ENCODE measurements at places on chromosomes 16 and 17.
A peak's percentile ranks its signal among the peaks of the same experiment; 100 is the strongest.

DNA sequence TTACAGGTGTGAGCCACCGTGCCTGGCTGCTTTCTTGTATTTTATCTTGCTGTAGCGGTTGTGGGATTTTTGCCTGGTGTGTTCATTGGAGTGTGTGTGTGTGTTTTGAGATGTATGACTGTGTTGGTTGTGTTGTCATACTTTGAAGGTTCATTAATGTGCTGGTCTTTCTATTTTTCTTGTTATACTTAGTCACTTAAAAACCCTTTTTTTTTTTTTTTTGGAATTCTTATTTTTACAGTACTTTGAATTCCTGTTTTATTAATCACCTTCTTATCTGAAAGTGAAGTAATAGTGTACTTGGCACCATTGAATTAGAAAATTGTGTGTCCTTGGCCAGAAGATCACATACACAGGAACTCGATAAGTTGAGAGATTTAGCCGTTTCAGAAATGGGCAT lies 30.2 kb downstream of the TENT4B start:
- H3K36me3 ChIP-seq = peaks cover 6% of the 10 kb centered on the region
- H3K27me3 ChIP-seq = no peaks in the 10 kb centered on the region
- H3K4me3 ChIP-seq = no peak overlapping the region
- no peak overlapping the region for H3K27ac ChIP-seq
- no peak for DNase-seq

DNA sequence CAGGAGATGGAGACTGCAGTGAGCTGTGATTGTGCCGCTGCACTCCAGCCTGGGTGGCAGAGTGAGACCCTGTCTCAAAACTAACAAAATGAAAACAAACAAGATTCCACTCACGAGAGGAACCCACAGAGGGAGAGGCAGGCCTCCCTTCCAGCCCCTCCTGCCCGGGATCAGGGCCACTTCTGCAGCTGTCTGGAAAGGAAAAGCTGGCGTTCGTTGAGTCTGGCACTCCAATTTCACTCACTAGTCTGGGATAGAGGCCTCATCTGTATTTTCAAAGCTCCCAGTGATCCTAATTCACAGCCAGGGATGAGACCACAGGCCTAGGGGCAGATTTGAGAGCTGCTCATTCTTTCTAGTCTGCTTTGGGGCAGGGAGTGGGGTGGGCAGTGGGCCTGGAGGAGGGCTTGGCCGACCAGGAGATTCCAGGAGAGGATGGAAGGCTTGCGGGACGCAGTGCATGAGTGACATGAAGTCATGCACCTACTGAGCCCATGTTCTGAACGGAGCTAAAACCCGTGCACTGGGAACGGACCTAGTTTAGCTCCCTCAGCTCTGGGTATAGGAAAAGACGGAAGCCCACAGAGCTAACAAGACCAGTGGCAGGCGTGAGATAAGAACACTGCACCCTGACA lies 54.0 kb downstream of the COTL1 start:
- peaks cover 6% of the 10 kb centered on the region for H3K4me1 ChIP-seq
- H3K27me3 ChIP-seq = no peaks in the 10 kb centered on the region
- no peak overlapping the region for H3K27ac ChIP-seq
- no peak for DNase-seq
- no peak overlapping the region for H3K4me3 ChIP-seq
- H3K36me3 ChIP-seq = peaks cover 44% of the 10 kb centered on the region

- H3K27ac ChIP-seq = peak overlapping the region; percentile 88
- peaks cover 29% of the 10 kb centered on the region for H3K27me3 ChIP-seq
- H3K4me1 ChIP-seq = peaks cover 32% of the 10 kb centered on the region
- H3K4me3 ChIP-seq = peak overlapping the region; percentile 96
Observed at GRCh38 chr17:47841488-47842291, 617 bp upstream of the SCRN2 start.

DNA sequence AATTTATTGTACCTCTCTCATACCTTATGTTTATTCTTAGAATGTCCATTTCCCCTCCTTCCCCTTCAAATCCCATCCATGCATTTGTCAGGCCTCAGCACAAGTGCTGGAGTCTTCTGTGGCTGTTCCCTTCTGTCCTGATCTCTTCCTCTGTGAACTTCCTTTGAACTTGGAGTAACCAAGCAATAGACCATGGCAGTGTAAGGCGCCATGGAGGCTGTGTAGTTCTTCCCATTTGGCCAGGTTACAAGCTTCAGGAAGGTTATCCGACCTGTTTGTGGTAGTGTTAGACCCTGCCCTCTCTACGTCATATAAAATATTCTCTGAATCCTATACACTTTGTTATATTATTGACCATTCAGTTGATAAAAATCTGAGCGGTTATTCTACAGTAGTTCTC lies 28.6 kb downstream of the MAP2K6 start:
- H3K27me3 ChIP-seq = no peaks in the 10 kb centered on the region
- H3K4me3 ChIP-seq = no peak overlapping the region
- H3K27ac ChIP-seq = no peak overlapping the region
- DNase-seq = no peak

DNA sequence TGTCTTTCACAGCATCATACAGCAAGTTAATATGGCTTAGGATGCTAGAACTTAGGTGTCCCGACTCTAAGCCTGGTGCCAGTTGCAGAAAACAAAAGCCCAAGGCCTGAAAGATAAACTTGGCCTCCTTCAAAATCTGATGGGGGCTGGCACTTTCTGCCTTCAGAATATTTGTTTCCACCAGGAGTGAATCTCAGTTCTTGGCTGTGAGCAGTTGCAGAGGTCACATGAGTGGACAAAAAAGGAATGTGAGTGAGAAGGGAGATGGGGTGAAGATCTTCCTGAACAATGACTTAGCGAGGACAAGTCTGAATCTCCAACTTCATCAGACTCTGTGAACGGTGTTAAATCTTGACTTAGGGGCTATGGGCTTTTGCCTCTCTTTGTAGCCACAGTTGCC lies 46.6 kb downstream of the HOXB1 start:
- H3K4me3 ChIP-seq = no peak overlapping the region
- H3K4me1 ChIP-seq = peaks cover 25% of the 10 kb centered on the region
- H3K36me3 ChIP-seq = no peaks in the 10 kb centered on the region
- DNase-seq = no peak

- H3K27me3 ChIP-seq = peaks cover 3% of the 10 kb centered on the region
- H3K4me1 ChIP-seq = no peaks in the 10 kb centered on the region
- H3K36me3 ChIP-seq = no peaks in the 10 kb centered on the region
- H3K27ac ChIP-seq = no peak overlapping the region
- no peak overlapping the region for H3K4me3 ChIP-seq
Observed at GRCh38 chr16:66256919-66257318, 109.6 kb upstream of the CDH5 start.

DNA sequence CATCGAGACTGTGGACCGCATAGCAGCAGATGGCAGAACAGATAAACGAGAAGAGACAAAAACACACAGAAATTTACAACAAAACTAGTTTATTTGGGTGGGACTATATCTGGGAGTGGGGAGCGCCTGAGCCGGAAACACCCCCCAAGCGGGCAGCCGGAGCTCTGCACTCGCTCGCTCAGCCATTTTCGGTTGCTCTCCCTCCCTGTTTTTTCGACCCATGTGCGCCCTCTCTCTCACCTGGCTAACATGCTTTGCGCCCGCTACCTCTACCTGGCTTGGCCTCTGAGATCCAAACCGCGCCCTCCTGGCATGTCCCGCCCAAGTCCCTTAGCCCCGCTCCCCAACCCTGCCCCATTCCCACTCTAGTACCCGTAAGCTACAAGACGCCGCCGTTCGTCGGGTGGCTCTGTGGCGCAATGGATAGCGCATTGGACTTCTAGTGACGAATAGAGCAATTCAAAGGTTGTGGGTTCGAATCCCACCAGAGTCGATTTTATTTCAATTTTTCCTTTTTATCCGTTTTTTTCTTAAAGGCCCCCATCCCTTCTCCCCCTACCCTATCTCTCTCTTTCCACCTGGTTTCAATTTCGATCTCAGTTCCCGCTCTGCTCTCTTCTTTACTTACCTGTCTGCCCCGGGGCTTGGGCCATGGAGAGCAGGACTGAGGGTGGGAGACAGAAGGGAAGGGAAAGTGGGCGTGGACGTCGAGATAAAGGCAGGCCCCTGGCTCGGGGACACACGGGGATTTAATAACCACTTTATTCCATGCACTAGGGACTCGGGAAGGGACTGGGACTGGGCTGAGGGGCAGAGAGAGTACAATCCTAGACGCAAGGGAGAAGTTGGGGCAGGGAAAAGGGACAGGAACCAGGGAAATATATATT lies 2.4 kb upstream of the ALOXE3 start:
- peak overlapping the region; percentile 88 for H3K4me3 ChIP-seq
- peak; percentile 76 for DNase-seq
- peaks cover 74% of the 10 kb centered on the region for H3K27me3 ChIP-seq
- peaks cover 13% of the 10 kb centered on the region for H3K36me3 ChIP-seq
- H3K4me1 ChIP-seq = peaks cover 65% of the 10 kb centered on the region
- H3K27ac ChIP-seq = peak overlapping the region; percentile 97

DNA sequence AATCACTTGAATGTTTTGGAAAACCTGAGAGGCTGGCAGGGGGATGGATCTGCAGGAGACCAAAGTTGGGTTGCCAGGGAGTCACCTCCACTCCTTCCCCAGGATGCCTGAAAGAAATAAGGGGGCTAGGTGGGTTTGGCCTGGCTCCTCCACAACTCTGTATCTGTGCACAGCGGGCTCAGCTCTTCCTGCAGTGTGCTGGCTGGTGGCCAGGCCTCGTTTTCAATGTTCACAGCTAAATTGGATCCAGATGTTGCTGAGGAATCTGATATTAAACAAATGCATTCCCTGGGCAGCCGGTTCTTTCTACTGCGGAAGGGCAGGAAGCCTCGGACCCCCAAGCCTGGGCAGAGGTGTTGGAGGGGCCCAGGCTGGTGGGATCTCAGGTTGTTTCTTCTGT lies 106.2 kb downstream of the N4BP1 start:
- H3K4me1 ChIP-seq = no peaks in the 10 kb centered on the region
- H3K4me3 ChIP-seq = no peak overlapping the region
- no peaks in the 10 kb centered on the region for H3K27me3 ChIP-seq
- DNase-seq = no peak
- no peaks in the 10 kb centered on the region for H3K36me3 ChIP-seq

- peaks cover 10% of the 10 kb centered on the region for H3K27me3 ChIP-seq
- DNase-seq = peak; percentile 82
- H3K4me3 ChIP-seq = peak overlapping the region; percentile 87
Observed at GRCh38 chr17:43720311-43721060, 38.1 kb downstream of the SOST start.

- H3K4me3 ChIP-seq = peak overlapping the region; percentile 50
- DNase-seq = peak; percentile 66
- H3K36me3 ChIP-seq = peaks cover 10% of the 10 kb centered on the region
- peaks cover 5% of the 10 kb centered on the region for H3K27me3 ChIP-seq
- H3K27ac ChIP-seq = peak overlapping the region; percentile 86
- peaks cover 36% of the 10 kb centered on the region for H3K4me1 ChIP-seq
Observed at GRCh38 chr17:3762922-3763776, 37.8 kb downstream of the ITGAE start.

DNA sequence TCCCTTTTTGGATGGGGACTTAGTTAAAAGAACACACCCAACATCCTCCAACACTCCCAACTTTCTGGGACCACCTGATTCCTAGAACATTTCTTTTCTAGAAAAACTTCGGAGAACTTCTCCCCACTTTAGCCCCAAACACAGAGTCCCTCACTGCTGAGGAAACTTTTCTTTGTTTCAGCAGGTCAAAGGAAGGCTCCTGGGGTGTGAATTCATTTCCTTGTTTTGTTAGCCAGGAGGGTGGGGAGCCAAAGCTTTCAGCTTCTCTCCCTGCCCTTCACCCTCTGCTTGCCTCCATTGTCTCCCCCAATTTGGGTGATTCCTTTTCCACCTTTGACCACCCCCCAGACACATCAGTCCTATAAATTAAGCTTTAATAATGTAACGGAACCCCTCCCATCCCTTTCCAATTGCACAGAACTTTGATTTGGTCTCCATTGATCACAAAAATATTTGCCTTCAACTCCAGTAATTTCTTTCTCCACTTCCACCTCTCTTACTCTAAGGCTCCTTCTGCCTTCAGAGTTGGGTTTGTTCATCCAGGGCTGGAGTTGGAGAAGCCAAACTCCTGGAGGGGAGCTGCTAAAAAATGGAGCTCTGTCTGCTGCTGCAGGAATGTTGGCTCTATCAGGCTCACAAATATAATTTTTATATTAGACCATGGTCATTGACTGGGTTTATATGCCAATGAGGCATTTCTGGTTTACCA lies 10.3 kb downstream of the HOXB4 start:
- no peak overlapping the region for H3K27ac ChIP-seq
- H3K36me3 ChIP-seq = no peaks in the 10 kb centered on the region
- H3K4me1 ChIP-seq = peaks cover 1% of the 10 kb centered on the region
- peaks cover 9% of the 10 kb centered on the region for H3K27me3 ChIP-seq

GRCh38 chr17:21482189-21482865 lies 106.2 kb downstream of the KCNJ12 start:
- peaks cover 33% of the 10 kb centered on the region for H3K27me3 ChIP-seq
- no peak overlapping the region for H3K4me3 ChIP-seq
- H3K36me3 ChIP-seq = peaks cover 3% of the 10 kb centered on the region
- no peak for DNase-seq
- no peaks in the 10 kb centered on the region for H3K4me1 ChIP-seq

GRCh38 chr17:44024271-44024663 lies 9.5 kb upstream of the TMEM101 start:
- H3K4me3 ChIP-seq = no peak overlapping the region
- H3K4me1 ChIP-seq = no peaks in the 10 kb centered on the region
- no peak for DNase-seq
- H3K27ac ChIP-seq = no peak overlapping the region
- no peaks in the 10 kb centered on the region for H3K27me3 ChIP-seq

- no peaks in the 10 kb centered on the region for H3K4me1 ChIP-seq
- no peak overlapping the region for H3K4me3 ChIP-seq
- no peak overlapping the region for H3K27ac ChIP-seq
- DNase-seq = no peak
- peaks cover 10% of the 10 kb centered on the region for H3K36me3 ChIP-seq
Observed at GRCh38 chr17:31148205-31148604, 53.4 kb downstream of the NF1 start.

- DNase-seq = no peak
- H3K27me3 ChIP-seq = no peaks in the 10 kb centered on the region
- H3K27ac ChIP-seq = no peak overlapping the region
- H3K4me3 ChIP-seq = no peak overlapping the region
- no peaks in the 10 kb centered on the region for H3K36me3 ChIP-seq
Observed at GRCh38 chr16:867421-868385, 67.2 kb upstream of the GNG13 start.

GRCh38 chr16:84074721-84075120 lies 32.1 kb upstream of the SLC38A8 start:
- H3K4me1 ChIP-seq = no peaks in the 10 kb centered on the region
- peaks cover 7% of the 10 kb centered on the region for H3K36me3 ChIP-seq
- DNase-seq = no peak
- H3K4me3 ChIP-seq = no peak overlapping the region
- H3K27ac ChIP-seq = no peak overlapping the region

DNA sequence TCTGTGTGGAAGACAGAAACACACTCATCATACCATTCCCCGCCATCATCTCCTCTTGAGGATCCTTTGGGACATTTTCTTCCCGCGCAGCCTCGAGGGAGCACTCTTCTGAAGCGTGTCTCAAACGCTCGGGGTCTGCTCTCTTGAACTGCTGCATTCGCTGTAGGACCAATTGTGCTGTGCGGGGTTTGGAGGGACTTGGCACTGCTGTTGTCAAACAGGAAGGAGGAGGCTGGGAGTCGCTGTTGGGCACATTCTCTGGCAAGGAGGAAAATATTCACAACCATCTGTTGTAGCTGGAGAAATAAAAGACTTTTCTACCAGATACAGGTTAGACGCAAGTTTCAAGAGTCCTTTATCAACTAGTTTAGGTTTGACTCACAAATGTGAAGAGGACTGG lies 5.0 kb downstream of the SLX4 start:
- H3K4me3 ChIP-seq = no peak overlapping the region
- H3K4me1 ChIP-seq = peaks cover 9% of the 10 kb centered on the region
- no peaks in the 10 kb centered on the region for H3K27me3 ChIP-seq
- peaks cover 5% of the 10 kb centered on the region for H3K36me3 ChIP-seq
- DNase-seq = no peak

- DNase-seq = no peak
- H3K27ac ChIP-seq = peak overlapping the region; percentile 16
- peaks cover 8% of the 10 kb centered on the region for H3K36me3 ChIP-seq
- H3K4me1 ChIP-seq = peaks cover 36% of the 10 kb centered on the region
Observed at GRCh38 chr17:32528825-32529224, 42.0 kb downstream of the CDK5R1 start.
